Epithelial cell of alveolus of lung (primary cell): ENCODE measurements at places on chromosomes 3 and 15. TPM values are rescaled to one million over a fixed set of nuclear protein-coding genes. Genes with fewer than 3 reads are reported as not detected.

Gene IRAK2
- 4.2 and 10.2 TPM in 2 replicates for total RNA-seq

Gene STARD5
- total RNA-seq = 4.3 and 5.0 TPM in 2 replicates

Gene OXTR
- 0.72 and 4.3 TPM in 2 replicates for total RNA-seq

Gene CAMKV
- total RNA-seq = not detected in 2 replicates

Gene GRAMD2A
- 0.52 TPM in 1 of 2 replicates, not detected in the other for total RNA-seq

Gene CHRNA7
- 0.13 and 1.2 TPM in 2 replicates for total RNA-seq

Gene CFAP100
- not detected in 2 replicates for total RNA-seq

Gene CCDC66
- total RNA-seq = 6.7 and 6.9 TPM in 2 replicates

Gene GOLGA6B
- not detected in 2 replicates for total RNA-seq

Gene VWA5B2
- not detected in 2 replicates for total RNA-seq

Gene RBP2
- total RNA-seq = not detected in 2 replicates

Gene CLEC3B
- total RNA-seq = 0.52 and 1.7 TPM in 2 replicates

Gene GUCA1C
- total RNA-seq = not detected in 2 replicates

Gene NMD3
- total RNA-seq = 31.9 and 54.6 TPM in 2 replicates

Gene BCL6
- 12.5 and 46.2 TPM in 2 replicates for total RNA-seq

Gene PPP4R2
- 38.7 and 40.5 TPM in 2 replicates for total RNA-seq

Gene ZNF620
- 0.39 and 2.6 TPM in 2 replicates for total RNA-seq

Gene THRB
- 2.8 and 7.9 TPM in 2 replicates for total RNA-seq

Gene TTC23
- total RNA-seq = 18.0 and 20.7 TPM in 2 replicates

Gene NAALADL2
- 2.4 and 4.4 TPM in 2 replicates for total RNA-seq

Gene MFSD1
- total RNA-seq = 45.8 and 49.9 TPM in 2 replicates

Gene SEMA3G
- total RNA-seq = 0.13 and 0.40 TPM in 2 replicates

Gene AQP9
- total RNA-seq = not detected in 2 replicates

Gene ZCWPW2
- 0.39 and 0.40 TPM in 2 replicates for total RNA-seq

Gene PLSCR2
- total RNA-seq = 0.72 TPM in 1 of 2 replicates, not detected in the other

Gene C3orf49
- total RNA-seq = not detected in 2 replicates

Gene GRIP2
- under 0.01 TPM in 1 of 2 replicates, not detected in the other for total RNA-seq

Gene GP5
- total RNA-seq = 0.24 TPM in 1 of 2 replicates, not detected in the other

Gene LTF
- total RNA-seq = not detected in 2 replicates

Gene GOLGA8R
- total RNA-seq = 0.08 and 0.65 TPM in 2 replicates

Gene SAXO2
- 0.39 TPM in 1 of 2 replicates, not detected in the other for total RNA-seq

Gene EXD1
- not detected in 2 replicates for total RNA-seq

Gene OR5H1
- total RNA-seq = not detected in 2 replicates

Gene MITF
- 6.6 and 20.7 TPM in 2 replicates for total RNA-seq
